NCI-H1694 (cell line): ENCODE measurements at places on chromosomes 12 and 14.
A peak's percentile ranks its signal among the peaks of the same experiment; 100 is the strongest.

- no peak for DNase-seq
Measured at GRCh38 chr12:11929714-11930113, 141.0 kb upstream of the BCL2L14 start.

DNA sequence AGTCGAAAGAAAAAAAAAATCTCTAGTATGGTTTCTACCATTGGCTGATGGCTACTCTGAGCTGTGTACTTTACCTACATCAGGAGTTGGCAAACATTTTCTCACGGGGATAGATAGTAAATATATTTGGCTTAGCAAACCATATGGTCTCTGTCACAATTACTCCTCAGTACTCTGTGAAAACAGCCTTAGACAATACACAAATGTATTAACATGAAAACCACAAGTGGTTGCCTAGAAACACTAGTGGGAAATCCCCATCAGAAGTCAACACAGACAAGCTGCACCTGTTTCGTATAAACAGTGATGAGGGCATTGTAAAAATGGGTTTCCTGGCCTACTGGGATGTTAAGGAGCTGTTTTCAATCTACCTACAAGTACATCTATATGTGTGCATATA lies 84.6 kb upstream of the NAV3 start:
- DNase-seq = no peak

DNA sequence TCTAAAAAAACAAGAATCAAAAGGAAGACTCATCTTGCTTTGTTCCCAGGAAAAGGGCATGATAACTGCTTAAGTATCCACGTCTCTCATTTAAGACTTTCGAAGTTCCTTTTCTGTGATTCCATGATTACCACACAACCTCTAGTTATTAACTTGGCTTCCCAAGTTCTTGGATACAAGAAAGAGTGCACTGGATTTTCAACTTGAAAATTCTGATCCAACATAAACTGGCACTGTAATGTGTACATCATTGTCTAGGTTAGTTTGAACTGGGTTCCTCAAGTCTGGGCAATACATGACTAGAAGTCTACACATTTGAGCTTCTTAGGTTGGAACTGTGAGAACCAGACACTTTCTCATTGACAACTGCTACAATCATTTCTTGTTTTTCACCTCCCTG lies 1.6 kb downstream of the KLHL28 start:
- no peak for DNase-seq

- no peak for DNase-seq
Measured at GRCh38 chr12:108214486-108214885, 85.4 kb downstream of the WSCD2 start.

DNA sequence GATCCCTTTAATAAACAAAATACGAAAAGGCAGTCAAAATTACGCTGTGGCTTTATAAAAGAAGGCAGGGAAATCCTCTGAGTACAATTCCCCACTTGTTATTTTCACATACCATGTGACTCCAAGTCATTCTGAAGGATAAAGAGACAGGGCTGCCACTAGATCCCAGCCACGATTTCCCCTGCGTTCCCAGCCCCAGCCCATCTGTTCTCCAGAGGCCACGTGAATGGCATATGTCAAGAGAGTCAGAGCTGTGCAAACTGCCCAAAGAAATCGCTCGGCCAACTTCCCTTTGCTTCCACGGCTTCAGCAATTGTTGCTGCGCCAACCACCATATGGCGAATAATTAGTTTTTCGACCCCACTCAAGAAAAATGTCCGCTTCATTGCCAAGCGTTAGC lies 161.3 kb downstream of the C12orf42 start:
- peak; percentile 71 for DNase-seq

- no peak for DNase-seq
Measured at GRCh38 chr14:37591941-37592481, 3.0 kb downstream of the FOXA1 start.

- DNase-seq = no peak
Measured at GRCh38 chr12:74412606-74413230, 124.9 kb upstream of the ATXN7L3B start.

- no peak for DNase-seq
Measured at GRCh38 chr14:99559286-99559990, 44.6 kb downstream of the CCDC85C start.

DNA sequence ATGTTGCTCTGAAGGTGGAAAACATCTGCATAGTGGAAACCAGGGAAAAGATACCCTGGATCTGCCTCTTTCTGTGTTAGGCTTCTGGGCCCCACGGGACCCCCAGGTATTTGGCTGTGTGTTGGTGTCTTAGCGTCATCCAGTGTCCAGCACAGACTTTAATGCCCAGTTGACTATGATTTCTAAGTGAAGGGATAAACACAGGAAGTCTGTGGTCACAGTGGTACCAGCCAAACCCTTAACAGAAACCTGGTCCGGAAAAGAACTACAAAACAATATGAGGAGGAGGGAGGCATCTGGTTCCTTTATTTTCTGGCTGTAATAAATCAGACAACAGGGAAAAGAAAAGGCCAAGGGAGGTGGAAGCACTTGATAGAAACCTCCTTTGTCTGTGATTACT lies 56.4 kb downstream of the CMKLR1 start:
- no peak for DNase-seq

- no peak for DNase-seq
Measured at GRCh38 chr12:106049546-106049945, 89.2 kb downstream of the NUAK1 start.

DNA sequence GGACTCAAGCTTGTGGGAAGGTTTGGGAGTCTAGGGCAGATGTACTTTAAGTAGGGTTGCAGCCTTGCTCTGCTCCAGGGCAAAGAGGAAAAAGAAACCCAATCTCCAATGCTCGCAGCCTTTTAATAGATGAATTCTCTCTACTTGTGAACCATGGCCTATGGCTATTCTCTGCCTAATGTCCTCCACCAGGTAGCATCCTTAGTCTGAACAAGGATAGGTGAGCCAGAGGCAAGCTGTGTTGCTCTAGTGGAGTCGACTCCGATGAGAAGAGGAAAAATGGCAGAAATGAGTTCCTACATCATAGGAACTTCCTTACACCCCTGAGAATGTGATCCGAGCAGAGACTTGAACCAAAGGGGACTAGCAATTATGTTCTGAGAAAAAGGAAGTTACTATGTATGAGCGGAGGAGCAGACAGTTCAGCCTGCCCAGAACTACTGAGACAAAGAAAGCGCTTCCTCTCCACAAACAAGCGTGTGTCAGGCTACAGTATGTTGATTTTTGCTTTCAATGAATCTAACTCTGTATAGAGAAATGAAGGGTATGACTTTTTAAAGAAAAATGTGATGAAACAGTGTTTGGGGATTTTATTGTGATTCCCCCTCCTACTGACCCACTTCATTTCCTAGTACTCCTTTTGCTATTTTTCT lies 153.6 kb upstream of the ARID2 start:
- DNase-seq = no peak

DNA sequence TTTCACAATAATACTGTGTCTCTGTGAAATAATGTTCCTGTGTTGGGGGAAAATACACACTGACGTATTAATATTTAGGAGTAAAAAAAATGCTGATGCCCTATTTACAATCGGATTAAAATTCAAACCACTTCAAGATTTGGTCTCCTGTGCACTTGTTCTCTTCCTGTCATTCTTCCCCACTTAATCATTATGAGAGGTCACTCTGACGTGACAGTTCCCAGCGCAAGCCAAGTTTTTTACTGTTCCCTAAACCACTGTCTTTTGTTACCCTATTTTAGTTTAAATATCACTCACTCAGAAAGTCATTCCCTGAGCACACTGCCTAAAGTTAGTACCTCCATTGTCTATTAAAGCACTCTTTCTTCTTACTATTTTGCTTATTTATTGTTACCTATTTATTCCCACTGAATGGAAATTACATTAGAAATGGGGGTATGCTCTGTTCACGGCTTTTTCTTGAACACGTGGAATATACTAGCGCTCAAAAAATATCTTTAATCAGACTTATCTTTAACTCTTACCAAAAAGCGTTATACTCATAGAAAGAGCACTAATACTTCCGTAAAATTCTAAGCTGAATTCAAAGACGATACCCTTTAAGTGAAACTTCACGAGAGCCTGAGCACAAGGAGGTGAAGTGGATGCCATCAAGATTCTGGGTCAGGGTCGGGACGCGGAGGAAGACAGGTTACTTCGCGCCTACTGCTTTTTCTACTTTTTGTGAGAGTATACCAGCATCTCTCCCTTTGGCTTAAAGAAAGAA lies 670 bp upstream of the PSMA3 start:
- no peak for DNase-seq

DNA sequence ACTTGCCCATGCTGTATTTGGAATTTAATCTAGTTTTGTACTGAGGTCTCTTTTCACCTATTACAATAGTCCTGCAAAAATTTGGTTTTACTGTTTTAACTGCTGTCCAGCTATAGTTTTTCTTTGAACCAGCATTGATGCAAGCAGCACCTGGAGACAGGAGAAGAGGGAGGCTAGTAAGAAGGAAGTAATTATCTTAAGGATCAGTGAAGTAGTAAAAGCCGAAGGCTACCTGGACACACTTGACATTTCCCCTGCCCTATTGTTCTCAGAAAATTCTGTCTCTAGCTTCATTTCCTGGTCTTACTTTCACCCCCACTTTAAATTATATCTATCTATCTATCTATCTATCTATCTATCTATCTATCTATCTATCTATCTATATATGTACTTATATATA lies 43.5 kb upstream of the LRIG3 start:
- no peak for DNase-seq

- DNase-seq = no peak
Measured at GRCh38 chr12:107510211-107510610, 175.4 kb upstream of the PWP1 start.

DNA sequence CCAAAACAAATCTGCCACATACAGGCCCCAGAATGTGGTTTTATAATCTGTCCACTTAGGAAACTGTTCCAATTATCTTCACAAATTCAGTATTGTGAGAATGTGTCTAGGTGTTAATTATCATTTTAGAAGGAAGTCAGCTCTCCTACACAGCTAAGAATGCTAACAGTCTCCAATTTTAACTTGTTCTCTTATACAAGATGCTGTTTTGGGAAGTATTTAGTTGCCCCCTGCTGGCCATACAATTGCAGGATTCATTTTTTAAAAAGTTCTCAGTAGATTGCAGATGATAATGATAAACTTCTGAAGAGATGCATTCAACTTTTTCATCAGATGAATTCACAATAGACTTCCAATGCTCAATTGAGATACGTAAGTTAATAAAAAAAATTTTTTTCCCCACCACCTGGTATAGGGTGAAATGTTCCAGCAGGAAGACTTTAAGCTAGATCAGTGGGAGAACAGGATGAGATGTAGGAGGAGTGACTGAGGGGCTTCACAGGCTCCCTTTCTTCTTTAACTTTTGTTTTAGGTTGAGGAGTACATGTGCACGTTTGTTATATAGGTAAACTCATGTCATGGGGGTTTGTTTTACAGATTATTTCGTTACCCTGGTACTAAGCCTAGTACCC lies 27.3 kb upstream of the OSBPL8 start:
- DNase-seq = peak; percentile 9

DNA sequence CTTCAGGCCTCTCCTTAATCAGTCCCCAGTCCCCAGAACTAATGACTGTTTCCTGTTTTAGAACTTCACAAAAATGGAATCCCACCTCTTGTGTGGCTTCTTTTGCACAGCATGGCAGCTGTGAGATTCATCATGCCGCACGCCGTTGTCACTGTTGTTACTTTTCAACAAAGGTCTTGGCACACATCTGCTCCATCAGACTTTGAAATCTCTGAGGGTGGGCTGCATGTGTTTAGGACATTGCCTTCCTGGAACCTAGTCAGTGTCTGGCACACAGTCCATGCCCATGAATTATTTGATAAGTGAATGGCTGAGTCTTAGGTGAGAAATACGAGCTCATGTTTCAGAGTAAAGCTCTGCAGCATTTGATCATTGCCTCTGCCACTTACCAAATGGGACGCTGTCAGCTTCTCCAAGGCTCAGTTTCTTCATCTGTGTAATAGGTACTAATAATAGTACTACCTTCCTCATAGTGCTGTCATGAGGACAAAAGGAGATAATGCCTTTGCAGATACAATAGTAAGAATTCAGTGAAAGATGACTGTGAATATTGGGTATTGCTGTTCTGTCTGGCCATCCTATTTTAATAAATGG lies 90.4 kb downstream of the SRRM4 start:
- no peak for DNase-seq

DNA sequence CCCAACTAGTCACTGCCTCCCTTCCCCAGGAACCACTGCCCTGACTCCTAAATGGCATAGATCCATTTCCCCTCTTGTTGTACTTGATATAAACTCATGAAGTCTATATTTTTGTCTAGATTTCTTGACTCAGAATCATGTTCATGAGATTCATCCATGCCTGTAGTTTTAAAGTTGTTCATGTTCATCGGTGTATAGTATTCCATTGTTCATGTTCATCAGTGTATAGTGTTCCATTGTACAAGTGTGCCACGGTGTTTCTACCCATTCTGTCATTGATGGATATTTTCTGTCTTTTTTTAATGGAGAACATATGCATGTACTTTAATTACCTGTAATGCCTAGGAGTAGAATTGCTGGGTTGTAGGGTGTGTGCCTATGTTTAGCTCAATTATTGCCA lies 261.7 kb downstream of the CACNA1C start:
- DNase-seq = no peak

DNA sequence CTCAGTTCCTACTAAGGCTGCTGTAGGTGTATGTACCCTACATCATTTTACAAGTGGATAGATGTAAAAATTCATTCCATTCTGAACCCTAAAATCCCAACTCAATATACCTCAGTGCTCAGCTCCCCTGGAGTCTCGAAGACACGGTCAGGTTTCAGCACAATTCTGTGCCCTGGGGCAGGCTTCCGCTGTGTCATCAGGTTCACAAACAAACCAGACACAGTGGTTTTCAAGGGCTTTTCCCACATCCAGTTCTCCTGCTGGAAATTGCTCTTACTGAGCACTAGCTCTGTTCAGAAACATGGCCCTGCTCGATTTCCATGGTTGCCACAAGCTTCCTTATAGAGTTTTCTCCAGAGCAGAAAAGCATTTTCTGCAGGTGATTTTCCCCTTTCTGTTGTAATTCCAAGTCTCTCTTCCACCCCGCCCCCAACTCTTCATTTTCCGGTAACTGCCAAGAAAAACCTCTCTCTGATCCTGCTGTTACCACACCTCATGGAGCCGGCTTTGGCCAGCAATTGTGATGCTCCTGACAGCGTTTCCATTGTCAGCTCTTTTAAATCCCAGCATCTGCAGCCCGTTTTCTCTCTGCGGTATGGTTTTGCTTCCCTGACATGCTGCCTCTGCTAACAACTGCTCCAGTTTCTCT lies 483.0 kb upstream of the CCDC196 start:
- DNase-seq = no peak
